Astrocyte of the hippocampus (primary cell): ENCODE measurements at places on chromosomes 1 and 21.

DNA sequence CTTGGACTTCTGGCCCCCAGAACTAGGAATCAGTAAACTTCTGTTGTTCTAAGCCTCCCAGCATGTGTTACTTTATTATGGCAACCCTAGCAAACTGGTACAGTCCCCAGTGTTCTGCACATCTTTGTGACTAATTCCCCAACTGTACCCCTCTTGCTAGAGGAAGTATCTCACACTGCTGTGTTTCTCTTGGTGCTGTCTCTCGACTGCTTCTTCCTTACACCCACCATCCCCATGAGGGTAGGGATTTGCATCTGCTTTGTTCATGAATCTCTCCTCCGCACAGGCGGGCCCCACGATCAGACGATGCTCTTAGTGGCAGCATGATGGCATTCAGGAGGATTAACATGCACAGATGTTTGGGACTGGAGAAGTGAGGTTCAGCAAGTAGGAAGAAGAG is 46.7 kb downstream of the CLIC6 start:
- no peak for DNase-seq

DNA sequence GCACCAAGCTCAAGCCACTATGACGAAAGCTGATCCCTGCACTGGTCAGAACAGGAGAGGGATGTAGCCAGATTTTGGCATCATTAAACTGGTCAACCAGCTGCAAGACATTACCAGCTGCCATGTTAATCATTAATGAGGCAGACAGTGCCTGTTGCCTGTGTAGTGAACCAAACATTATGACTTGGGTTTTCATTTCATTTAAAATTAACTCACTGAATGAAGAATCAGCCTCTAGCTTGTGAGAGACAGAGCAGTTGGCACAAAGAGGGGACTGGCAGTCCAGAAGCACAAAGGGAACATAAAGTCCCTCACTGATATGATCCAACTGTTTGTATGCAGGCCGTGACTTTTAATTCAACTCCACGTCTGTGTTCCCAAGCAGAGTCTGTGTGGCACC is 318.9 kb downstream of the SEC16B start:
- no peak for DNase-seq

DNA sequence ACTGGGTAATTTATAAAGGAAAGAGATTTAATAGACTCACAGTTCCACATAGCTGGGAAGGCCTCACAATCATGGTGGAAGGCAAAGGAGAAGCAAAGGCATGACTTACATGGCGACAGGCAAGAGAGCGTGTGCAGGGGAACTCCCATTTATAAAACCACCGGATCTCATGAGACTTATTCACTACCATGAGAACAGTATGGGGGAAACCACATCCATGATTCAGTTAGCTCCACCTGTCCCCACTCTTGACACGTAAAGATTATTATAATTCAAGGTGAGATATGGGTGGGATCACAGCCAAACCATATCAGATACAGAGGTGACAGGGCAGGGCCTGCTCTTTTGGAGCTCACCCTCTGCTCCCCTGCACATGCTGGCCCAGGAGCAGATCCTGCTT is 31.4 kb upstream of the TMEM61 start:
- DNase-seq = no peak

DNA sequence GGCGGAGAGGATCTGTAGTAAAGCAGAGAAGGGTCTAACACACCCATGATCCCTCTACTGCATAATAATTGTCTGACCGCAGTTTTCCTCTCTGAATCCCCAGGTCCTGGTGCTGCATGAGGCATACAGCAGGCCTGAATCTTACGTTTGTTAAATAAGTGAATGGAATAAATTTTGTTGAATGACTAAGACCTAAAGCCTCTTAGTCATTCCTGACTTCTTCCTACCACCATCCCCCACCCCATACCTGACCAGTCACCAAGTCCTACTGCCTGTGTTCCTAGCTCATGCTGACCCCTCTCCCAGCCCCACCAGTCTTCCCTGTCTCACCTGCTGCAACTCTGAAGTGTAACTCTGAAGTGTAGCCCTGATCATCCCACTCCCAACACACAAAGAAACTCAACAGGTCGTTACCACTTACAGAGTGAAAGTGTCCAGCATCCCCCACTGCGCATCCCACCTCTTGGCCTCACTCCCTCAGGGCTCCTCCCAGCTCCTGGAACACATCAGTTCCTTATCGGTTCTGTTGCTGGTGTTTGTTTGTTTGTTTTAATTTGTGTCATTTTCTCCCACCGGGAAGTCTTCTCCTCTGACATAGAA is 9.7 kb downstream of the GJA5 start:
- DNase-seq = no peak

GRCh38 chr1:192830595-192831246 is 21.9 kb downstream of the RGS2 start:
- DNase-seq = no peak

DNA sequence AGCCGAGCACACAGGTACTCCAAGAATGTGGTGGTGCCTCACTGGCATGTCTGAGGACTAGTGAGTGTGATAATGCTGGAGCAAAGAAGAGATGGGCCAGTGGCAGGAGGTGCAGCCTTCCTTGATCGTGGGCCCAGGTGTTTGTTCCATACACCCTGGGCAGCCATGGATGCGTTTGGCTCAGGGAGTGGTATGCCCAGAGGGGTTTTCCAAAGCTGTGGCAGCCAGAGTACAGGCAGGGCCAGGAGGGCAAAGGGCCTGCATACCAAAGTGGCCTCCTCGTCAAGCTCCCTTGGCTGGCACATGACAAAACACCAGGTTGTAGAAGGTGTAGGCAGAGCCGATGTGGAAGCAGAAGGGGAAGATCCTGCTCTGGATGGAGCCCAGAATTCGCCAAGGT is 19.0 kb downstream of the PARS2 start:
- DNase-seq = no peak

DNA sequence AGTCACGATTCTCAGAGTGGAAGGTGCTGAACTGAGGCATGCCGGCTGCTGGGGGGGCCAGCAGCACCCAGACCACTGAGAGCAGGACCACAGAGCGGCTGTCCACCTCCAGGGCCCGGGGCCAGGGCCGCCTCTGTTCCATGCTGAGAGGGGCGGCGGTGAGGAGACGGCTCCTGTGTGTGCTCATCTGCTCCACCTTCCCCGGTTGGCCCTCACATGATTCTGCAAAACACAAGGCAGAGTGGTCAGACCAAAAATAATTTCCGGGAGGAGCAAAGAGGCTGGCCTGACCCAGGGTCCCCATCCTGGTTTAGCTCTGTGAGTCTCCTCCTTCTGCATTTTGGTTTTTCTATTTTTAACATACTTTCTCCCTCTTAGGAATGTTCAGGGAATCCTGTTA is 26.4 kb downstream of the PLXNA2 start:
- no peak for DNase-seq

DNA sequence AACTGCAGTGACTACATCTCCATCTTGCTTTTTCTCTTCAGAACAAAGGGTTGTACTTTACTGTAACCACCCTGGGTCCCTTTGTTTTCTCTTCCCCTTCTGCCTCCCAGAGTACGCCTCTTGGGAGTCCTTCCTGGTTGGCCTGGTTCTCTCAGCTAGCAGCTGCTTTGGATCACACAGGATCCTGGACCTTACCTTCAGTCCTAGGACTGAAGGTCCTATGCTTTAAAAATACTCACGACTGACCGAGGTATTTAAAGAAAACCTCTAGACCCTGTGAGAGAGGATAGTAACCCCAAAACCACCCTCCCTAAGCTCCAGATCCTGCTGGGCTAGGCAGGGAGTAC is 4.8 kb downstream of the TRIM45 start:
- no peak for DNase-seq

- DNase-seq = no peak
These were observed at the start of gene LCE1C for GRCh38 chr1:152806576-152806975. TSS of gene LCE1C (minus strand) at chr1:152806651. CDS start at chr1:152805478, 1,173 bp downstream.

DNA sequence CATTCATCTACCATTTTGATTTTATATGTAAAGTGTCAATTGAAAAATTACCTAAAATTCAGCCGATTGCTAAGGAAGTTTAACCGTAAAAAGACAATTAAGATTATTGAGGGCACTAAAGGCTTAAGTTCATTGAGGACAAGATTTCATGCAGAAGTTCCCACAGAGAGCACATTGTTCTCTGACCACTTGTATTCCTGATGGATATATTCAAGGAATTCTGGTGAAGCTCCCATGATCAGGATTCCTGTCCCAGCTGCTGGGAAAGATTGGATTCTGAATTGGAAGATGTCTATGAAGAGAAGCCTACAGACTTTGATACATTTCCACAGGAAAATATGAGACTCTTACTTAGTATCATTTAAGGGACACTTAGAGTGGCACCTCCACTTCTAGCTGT is 209.2 kb upstream of the KCTD3 start:
- DNase-seq = no peak

GRCh38 chr1:186841599-186841998 is 12.8 kb downstream of the PLA2G4A start:
- peak; percentile 37 for DNase-seq

DNA sequence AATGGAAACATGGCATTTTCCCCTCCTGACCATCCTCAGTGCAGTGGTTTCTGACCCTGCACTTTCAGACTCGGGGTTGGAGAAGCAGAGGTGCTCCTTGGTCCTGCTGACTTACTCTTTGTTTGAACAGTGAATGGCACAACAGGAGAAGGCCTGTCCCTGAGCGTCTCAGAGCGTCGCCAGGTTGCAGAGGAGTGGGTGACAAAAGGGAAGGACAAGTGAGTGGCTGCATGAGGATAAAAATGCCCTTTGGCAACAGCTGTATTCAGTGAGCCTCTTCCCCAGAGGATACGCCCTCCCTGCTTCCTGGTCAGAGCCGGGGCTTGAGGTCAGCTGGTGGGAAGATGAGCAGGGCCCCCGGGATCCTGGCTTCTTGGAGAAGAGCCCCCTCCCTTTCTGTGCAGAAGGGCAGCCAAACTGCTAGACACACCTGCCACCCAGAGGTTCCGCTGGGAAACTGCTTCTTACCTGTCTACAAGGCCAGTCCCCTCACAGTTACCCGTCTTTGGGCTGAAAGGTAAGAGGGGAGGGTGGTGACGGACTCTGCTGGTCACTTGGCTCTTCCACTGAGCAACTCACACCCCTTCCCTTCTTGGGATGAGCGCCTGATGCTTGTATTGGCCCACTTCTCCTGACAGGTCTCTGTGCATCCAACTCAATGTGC is 16.6 kb downstream of the NPL start:
- DNase-seq = no peak

DNA sequence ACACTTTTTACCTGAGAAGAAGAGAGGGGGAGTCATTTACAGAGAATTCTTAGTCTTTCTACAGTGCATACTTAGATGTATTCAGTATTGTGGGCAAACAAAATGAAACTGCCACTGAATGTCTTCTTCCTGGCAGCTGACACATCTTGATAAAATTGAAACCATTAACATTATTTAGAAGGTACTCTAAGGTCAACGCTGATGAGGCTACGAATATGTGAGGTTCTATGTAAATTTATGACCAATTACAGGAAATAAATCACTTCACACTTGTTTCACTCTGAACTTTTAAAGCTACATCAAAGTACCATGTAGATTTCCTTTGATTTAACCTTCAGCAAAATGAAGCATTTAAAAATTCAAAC is 51.3 kb upstream of the GFI1 start:
- DNase-seq = peak; percentile 23

GRCh38 chr1:58155418-58156123 is 391.0 kb downstream of the OMA1 start:
- peak; percentile 18 for DNase-seq

DNA sequence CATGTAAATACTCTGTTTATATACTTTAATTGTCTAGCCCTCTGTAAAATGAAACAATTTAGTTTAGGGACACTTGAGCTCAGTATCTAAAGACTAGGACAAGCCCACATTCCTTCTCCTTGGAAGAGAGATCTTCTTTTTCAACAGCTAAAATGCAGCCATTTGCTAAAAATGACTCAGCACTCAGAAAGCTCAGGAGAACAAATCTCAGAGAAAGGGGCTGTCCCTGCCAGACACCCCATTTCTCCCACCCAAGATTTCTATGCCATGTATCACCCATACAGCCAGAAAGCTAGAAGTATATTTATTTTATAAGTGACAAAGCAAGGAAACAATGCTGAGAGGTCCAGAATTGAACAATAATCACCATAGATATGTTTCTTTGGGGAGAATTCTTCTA is 23.2 kb upstream of the PRDX6 start:
- peak; percentile 34 for DNase-seq

GRCh38 chr21:31987696-31988095 is 114.9 kb downstream of the HUNK start:
- no peak for DNase-seq

- DNase-seq = peak; percentile 77
These were observed 165.7 kb downstream of the NCAM2 start for GRCh38 chr21:21163904-21164303.

GRCh38 chr1:197464044-197464443 is 196.0 kb downstream of the CRB1 start:
- peak; percentile 83 for DNase-seq
